Ureter (tissue), 1 donor: ENCODE measurements at places on chromosomes 11 and 22. TPM values are rescaled to one million over a fixed set of nuclear protein-coding genes. Genes with fewer than 3 reads are reported as not detected.

SLC22A6 gene
- total RNA-seq = not detected

CRYBB3 gene
- not detected for total RNA-seq

TNNT3 gene
- total RNA-seq = 57.7 TPM

PRAME gene
- total RNA-seq = not detected

DNA sequence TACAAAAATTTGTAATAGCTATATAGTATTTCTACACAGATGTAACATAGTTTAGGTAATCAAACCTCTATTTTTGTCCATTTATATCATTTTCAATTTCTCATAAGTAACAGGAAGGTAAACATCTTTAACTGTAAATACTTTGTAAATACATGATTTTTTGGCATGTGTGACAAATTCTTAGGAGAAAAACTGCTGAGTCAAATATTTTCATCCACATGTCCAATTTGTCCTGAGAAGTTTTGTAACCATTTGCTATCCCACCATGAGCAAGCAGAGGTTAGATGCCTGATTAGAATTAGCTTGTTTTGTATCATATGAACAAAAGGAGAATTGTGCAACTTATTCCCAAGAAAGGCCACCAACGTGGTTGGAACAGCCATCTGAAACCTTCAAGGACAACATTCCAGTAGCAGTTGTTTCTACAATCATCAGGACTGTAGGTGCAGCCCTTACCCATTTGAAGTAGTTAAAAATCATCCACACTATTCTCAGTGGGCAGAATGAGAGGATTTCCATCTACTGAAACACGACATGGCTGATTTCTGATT lies 139.6 kb upstream of the MPPED2 start:
- no peak for DNase-seq

- no peak for DNase-seq
Observed at GRCh38 chr22:48517039-48518030, 1310.3 kb downstream of the BRD1 start.

- no peak for DNase-seq
Observed at GRCh38 chr11:26719289-26719973, 2.4 kb downstream of the SLC5A12 start.
